ENCODE measurements at places on chromosomes 13 and 19.

GRCh38 chr13:44044547-44045179 lies 165.0 kb downstream of the LACC1 start:
- no peak for DNase-seq

DNA sequence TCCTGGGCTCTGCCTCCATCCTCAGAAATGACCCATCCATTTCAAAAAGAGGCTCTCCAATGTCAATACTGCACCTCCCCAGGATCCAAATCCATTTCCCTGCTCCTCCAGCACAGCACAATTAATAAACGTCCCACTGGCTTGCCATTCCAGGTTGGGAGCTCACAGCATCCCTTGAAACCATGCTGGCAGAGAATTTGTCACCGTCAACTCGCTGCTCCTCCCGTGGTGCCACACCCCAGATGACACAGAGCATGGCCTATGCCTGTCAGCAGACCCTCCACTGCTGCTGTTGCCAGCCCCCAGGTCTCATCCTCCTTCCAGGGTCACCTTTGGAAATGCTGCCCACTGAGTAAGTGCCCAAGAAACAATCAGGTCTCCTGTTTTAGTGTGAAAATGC lies 53.0 kb upstream of the UQCRFS1 start:
- no peak for DNase-seq

- no peak for DNase-seq
Measured at GRCh38 chr13:58461217-58461616, 829.7 kb downstream of the PCDH17 start.

- no peak for DNase-seq
Measured at GRCh38 chr19:40571005-40571318, 5.7 kb upstream of the SHKBP1 start.

DNA sequence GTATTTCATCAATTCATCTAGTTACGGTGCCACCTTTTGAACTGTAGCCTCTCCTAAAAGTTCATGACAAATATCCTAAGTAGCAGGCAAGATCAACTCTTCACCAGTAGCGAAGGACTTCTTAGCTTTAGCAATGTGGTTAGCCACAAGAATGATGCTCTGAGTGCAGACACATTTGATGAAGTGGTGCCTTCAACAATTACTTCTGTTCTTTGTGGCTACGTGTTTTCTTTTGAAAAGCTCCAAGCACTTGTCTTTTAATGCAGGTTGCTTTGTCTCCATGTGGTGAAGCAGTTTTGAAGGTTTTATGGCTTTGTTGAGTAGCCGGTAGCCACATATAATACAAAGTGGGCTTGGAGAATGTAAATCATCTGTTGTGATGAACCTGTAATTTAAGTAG lies 194.7 kb downstream of the B3GLCT start:
- DNase-seq: no peak

- no peak for DNase-seq
Measured at GRCh38 chr19:35996777-35997176, 1.8 kb downstream of the SDHAF1 start.

DNA sequence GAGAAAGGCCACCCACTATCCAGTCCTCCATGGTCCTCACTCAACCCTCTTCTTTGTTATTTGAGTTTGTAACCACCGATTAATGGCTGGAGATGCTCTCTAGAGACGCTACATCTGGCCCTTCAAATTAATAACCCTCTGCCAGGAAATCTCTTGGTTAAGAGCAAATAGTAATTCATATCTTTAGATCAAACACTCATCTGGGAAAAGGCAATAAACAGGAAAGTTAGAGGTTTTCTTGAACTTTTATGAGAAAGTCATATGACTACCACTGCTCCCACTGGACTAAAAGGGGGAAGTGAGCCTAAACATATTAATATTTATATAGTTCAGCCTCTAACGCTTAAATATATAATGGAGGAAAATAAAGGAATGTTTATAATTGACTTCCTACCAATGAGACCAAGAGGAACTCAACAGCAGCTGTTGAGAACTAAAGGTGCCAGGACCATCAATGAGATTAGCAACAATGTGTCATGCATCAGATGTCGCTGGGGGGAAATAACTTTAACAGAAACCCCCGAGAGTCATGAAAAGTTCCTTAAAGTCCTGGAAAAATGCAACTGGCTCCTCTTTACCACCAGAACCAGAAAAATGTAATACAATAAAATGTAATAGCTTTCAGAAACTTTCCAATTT lies 2.7 kb downstream of the TBC1D4 start:
- no peak for DNase-seq

DNA sequence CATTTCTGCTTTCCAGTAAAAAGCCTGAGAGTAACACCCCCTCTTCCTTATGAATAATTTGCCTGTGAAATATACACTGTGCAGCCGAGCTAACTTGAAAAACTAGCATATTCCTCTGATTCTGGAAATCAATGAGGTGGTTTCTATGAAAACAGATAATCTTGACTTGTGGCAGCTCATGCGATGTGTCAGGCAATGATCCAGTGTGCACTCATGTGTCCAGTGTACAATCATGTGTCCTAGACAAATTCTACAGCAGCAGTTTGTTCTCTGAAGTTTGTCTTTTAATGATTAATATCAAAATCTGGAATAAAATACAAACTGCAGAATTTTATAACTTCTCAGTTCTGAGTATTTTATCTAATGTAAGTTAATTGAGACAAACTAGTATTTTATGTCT lies 2213.9 kb upstream of the PCDH20 start:
- DNase-seq: no peak

- no peak for DNase-seq
Measured at GRCh38 chr13:76816394-76816793, 69.8 kb downstream of the KCTD12 start.

GRCh38 chr13:50916701-50917184 lies 7.2 kb downstream of the RNASEH2B start:
- no peak for DNase-seq

GRCh38 chr13:104750377-104750776 lies 1684.2 kb upstream of the SLC10A2 start:
- peak; percentile 15 for DNase-seq

DNA sequence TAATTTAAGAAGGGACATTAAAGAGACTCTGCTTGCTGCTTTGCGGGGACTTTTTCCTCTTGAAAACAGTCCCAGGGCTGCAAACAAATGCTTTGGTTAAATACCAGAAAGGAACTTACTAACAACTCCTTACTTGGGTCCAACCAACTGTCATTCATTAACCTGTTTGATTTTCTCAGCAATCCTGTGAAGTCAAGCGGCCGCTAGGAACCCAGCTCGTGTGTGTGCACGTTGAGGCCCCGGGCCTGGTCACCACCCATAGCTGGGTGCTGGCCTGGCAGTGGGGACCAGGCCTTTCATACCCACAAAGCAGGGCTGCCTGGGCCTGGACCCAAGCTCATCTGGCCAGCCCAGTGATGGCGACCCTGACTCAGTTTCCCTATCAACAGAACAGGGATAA lies 50.7 kb downstream of the C1QTNF9 start:
- DNase-seq: no peak

DNA sequence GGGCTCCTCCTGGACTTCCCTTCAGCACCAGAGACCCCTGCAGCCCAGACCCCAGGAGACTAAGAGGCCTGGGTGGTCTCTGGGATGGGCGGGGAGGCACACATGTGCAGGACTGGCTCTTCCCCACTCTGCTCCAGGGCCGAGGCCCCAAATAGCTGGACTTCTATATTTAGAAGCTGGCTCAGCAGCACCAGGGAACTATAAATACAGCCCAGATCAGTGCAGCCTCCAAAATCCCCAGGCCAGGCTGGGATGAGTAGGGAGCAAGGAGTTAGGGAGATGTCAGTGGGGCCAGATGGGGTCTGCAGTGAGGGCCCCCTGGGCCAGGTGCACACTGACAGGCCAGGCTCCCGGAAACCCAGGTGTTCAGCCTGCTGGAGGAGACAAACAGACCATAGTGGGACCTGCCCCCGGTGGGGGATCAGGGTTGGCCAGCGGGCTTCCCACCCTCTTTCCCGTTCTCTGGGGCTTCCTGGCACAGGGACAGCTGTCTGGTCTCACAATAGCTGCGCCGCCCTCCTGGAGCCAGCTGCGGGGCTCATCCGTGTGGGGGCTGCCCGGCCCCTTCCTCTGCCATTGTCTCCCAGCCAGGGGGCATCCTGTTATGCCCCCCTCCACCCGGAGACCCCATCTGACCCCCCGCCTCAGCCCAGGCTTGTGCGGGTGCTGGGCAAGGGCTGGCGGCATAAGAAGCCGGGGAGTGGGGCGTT lies 5.5 kb upstream of the ADGRE5 start:
- peak; percentile 69 for DNase-seq

DNA sequence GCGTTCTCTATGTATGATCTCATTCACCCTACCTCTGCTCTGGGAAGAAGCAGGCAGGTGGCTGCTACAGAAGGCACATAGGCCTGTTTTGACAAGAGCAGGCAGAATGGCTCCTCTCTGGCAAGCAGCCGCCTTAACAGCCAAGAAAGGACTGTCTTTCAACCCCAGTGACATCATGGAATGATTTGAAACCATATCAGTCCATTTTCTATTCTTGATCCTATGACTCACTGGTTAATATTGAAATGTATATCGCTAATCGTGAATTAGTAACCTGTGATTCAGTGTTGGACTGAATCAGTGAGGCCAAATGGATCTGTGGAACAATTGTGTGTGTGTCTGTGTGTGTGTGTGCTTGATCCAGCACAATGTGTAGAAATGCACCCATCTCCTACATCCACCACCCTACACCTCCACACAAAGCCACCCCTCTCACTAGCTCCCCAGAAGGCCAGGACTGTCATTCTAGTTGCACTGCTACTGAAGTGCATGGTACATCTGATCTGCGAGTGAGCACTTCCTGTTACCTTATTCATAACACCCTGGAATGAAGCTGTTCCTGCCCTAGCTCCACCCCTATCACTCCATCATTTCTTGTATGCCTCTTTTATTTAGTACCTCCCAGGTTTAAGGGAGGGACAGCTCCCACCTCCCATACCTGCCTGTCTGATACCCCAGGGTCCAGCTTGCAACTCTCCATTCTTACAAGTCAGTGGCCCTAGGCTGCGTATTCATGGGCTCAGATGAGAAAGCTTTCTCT lies 460.0 kb downstream of the FOXO1 start:
- no peak for DNase-seq

- DNase-seq: no peak
Measured at GRCh38 chr13:93726173-93726957, 499.8 kb downstream of the GPC6 start.

DNA sequence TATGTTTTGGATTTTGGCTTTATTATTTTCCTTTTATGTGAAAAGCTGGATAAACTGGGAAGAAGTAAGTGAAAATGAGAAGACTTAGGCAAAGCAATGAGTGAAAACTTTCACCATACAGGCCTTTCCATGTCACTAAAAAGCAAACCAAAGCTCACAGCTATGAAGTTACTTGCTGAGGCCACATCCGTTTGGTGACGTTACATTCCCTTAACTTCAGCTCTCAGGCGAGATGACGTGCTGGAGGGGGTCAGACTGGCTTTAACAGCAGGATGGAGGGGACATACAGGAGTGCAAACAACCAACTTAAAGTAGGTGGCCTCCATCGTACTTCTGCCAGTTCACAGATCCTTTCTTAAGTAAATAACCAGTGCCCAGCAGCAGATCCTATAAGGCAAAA lies 522.3 kb downstream of the MYO16 start:
- DNase-seq: no peak

GRCh38 chr13:110503037-110503901 lies 58.3 kb downstream of the RAB20 start:
- DNase-seq: peak; percentile 69

DNA sequence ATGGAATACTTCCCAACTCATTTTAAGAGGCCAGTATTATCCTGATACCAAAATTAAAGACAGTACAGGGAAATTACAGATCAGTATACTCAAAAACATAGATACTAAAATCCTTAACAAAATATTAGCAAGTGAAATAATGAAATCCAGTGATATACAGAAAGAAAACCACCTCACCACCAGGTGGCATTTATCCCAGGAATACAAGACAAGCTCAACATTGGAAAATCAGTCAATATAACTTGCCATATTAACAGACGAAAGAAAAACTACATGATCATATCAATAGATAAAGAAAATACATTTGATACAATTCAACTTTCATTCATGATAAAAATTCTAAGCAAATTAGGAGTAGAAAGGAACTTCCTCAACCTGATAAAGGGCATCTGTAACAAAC lies 6.7 kb upstream of the GNA15 start:
- peak; percentile 56 for DNase-seq

- no peak for DNase-seq
Measured at GRCh38 chr13:96575423-96576320, 418.6 kb downstream of the OXGR1 start.

DNA sequence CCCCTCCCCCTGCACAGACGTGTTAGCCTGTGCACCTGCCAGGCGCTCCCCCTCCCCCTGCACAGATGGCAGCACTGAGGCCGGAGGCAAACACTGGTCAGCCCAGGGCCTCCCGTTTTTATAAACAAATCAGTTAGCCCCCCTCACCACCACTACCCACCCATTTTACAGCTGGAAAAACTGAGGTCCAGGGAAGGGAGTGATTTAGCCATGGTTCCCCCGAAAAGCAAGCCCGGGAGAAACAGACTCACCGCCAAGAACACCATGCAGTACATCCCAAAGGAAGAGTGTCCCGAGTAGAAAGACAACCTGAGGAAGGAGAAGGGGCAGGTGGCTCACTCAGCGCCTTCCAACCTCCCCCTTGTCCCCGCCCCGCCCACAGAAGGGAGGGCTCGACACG lies 8.7 kb downstream of the PLPP2 start:
- no peak for DNase-seq

GRCh38 chr13:59534806-59535205 lies 628.9 kb downstream of the DIAPH3 start:
- DNase-seq: no peak

DNA sequence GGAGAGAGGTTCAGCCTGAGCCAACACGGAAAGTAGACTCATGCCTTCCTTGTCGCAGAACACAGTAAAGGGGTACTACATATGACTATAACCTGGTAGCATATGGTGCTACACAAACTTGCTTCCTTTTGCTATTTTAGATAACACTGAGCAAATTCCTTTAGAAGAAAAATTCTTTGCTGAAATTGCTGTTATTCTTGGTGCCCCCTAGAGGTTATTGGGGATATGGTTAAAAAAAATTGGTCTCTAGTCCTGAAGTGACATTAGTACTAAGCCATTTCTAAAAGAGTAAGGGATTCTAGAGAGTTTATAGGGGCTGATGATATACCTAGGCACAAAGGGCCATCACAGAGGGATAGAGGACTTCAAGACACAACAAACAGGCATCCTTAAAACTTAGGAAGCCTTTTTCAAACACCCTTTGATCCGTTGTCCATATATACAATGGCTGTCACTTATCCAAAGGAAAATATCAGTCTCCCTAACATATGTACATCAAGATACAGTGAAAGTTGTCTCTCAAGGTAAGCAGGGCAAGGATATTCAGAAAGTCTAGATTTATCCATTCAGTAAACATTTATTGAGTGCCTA lies 13.9 kb upstream of the HS6ST3 start:
- DNase-seq: peak; percentile 23

GRCh38 chr13:109485136-109485794 lies 301.1 kb downstream of the IRS2 start:
- DNase-seq: no peak

Data from fibroblast of skin of back (primary cell).